CD4-positive, alpha-beta T cell (primary cell): ENCODE measurements at places on chromosomes 4 and X. TPM values are rescaled to one million over a fixed set of nuclear protein-coding genes. Genes with fewer than 3 reads are reported as not detected.

DNA sequence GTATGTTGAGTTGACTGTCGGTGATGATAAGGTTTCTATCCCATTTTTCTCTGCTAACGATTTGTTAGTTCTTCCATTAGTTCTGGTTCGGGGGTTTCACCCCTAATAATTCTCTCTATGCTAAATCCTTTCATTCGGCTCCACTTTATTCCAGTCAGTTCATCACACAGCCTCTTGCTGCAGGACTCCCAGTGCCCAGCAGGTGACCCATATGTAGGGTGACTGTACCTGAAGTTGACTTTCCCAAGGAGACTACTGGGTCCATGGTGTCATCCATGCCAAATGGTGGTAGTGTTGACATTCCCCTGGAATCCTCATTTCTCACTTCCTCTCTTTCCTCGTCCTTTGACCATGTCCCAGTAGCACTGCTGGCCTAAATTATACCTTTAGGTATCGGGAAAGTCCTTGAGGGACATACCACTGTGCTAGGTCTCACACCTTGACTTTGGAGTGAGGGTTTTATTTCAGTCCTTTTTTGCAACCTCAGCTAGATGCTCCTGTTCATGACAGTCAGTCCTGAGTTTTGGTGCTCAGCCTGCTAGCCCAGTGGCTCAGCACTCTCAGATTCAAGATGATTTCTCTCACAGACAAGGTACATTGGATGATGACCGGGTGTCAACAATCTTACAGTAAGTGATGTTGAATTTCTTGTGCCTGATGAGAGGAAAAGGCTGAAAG is 105.1 kb upstream of the ARHGAP24 start:
- no peak for DNase-seq

GRCh38 chrX:68440940-68441339 is 7.6 kb upstream of the OPHN1 start:
- DNase-seq, result no peak

DNA sequence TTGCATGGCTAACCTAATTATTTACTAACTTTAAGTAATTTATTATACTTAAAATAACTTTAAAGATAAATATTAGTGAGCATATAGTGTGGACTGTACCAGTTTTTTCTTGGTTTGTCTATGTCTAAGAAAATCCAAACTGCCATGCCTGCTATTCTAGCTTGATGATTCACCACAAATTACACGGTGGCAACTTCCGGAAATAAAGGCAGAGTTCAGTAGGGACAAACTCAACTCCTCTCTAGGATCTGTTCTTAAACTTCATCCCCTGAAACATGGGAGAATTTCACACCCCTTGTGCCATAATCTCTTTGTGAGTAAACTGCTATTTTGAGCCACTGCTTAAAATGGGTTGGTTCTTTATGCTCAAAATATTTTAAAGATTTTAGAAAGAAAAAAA is 213.6 kb upstream of the NRK start:
- DNase-seq, result no peak

DNA sequence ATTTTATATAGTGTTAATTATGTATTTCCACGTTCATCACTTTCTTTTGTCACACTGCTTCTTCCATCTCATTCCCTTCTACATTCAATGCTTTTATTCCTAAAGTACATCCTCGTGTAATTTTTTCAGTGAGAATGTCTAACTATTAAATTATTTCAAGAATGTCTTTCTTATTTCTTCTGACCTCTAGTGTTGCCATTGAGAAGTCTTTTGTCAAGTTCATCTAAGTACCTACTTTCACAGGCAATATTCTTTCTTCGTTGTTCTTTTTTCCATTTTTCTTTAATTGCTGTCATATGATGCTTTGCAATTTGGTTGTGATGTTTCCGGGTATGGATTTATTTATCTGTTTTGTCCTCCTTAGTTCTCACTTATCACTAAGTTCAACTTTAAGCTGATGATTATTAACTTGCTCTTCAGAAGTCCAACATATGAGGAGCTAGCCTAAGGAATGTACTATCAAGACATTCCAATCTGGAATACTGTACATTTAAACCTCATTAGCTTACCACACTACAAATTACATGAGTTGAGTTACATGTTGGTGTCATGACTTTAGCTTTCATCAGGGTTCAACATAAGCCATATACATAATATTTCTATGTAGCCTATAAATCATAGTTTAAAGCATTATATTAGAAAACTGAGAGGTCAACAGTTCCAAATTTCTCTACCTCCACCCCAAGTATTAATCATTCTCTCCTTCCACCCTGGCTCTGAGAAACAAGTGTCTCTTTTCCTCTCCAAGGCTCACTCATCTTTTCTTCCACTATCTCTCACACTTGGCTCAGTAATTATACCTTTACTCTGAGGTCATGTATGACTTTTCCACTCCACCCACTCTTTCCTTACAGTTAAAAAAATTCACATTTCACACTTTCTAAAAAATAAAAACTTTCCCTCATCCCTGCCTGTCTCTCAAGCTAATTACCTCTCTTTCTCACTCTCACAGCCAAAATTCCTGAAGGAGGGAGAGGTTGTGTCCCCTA is 81.5 kb downstream of the COX18 start:
- DNase-seq, result no peak

DNA sequence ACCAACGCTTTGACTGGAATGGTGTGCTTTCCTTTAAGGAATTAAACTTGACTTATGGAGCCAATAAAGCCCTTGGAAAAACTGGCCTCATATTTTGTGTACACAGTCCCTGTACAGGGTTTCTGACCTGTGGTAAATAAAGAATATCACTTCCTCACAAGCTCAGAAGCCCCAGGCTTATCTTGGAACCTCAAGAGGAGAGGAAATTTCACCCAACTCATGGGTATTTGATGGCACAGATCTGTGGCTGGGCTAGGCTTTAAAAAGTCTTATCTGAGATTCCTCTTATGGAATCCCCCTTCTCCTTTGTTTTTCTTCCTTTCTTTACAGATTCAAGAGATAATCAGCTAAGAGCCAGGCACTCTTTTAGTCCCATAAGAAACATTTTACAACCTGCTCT is 89.3 kb upstream of the USP38 start:
- no peak for DNase-seq

GRCh38 chrX:125205918-125206665 is 113.6 kb upstream of the TEX13C start:
- no peak for DNase-seq

DNA sequence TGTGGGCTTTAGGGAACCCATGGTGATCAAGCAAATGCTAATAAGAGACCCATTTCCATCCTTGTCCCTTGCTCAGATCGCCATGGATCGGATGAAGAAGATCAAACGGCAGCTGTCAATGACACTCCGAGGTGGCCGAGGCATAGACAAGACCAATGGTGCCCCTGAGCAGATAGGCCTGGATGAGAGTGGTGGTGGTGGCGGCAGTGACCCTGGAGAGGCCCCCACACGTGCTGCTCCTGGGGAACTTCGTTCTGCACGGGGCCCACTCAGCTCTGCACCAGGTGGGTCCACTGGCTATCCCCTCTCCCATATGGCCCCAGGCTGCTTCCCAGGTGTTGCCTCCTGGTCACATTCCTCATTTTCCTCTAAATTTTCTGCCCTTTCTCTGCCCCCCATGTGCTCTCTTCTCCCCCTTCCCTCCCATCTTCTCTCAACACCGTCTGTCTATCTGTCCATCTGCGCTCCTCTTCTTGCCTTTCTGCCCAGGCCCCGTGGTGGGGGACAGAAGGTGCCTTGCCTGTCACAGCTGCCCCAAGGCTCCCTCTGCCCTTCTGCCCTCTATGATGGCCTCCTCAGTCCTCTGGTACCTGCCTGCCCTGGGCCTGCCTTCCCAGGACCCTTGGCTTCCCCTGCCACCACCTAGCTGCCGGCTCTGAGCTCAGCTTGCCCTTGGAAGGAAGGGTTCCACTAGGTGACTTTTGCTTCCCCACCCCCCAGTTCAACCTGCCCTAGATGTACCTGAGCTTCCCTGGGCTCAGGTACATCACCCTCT is 5.2 kb downstream of the CDK16 start:
- no peak for DNase-seq

The GAGE12F gene
- not detected for total RNA-seq

DNA sequence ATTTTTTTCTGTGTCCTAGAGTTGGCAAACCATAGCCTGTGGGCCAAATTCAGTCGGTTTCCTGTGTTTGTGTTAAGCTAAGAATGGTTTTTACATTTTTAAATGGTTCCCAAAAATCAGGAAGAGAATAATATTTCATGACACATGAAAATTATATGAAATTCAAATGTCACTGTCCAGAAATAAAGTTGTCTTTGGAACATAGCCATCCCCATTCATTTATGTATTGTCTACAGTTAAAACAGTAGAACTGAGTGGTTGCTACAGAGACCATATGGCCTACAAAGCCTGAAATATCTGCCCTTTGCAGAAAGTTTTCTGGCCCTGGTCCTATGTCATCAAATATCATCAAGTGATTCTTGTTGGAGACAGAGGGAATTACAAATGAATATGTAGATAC is 15.5 kb downstream of the FRMPD4 start:
- DNase-seq, result no peak

DNA sequence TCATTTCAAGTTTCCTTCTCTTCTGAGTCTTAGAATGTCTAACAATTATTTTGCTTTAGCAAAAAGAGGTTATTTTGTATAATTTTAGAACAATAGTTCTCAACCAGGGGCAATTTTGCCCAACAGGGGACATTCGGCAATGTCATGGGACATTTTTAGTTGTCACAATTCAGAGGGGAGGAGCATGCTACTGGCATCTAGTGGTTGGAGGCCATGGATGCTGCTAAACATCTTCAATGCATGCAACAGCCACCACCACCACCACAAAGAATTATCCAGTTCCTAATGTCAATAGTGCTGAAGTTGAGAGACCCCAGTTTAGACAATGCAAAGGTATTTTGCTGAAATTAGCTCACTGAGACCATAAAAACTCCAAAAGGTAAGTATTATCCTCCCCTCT is 122.5 kb downstream of the ARHGAP6 start:
- DNase-seq, result no peak

GRCh38 chrX:115602308-115602707 is 41.3 kb downstream of the PLS3 start:
- DNase-seq, result no peak

The POU4F2 gene
- not detected for total RNA-seq

DNA sequence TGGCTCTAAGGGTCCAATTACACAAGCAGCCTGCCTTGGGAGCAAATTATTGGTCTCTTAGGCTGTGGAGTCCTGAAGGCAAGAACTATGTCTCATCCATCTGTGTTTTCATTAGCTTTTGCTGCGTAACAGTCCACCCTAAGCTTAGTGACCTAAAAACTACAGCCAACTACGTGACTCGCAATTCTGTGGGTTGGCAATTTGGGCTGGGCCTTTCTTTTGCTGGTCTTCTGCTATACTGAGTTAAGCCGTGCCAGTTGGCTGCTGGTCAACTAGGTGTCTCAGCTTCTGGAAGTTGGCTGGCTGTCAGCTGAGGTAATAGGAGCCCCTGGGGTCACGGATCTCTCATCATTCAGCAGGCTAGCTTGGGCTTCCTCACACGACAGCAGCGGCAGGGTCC is 205.6 kb upstream of the S100G start:
- DNase-seq, result no peak

- no peak for DNase-seq
These were observed 32.7 kb downstream of the TMEM47 start for GRCh38 chrX:34624416-34624815.

DNA sequence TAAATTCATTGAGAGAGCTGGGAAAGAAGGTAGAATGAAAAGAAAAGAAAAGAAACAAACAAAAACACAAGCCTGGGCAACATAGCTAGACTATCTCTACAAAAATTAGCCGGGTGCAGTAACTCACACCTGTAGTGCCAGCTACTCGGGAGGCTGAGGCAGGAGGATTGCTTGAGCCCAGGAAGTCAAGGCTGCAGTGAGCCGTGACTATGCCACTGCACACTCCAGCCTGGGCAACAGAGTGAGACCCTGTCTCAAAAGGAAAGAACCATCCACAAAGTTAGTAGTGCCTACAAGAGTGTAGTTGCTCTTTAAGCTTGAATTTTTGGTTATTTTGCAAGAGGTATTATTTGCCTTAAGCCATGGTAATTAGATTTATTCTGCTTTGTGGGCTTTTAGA is 157.7 kb downstream of the CBR4 start:
- no peak for DNase-seq

- no peak for DNase-seq
These were observed 99.8 kb upstream of the CASK start for GRCh38 chrX:42023122-42023521.

GRCh38 chrX:30762755-30763154 is 109.5 kb downstream of the GK start:
- DNase-seq, result no peak

The HELT gene
- total RNA-seq, result not detected

- DNase-seq, result no peak
These were observed 2.0 kb upstream of the ZNF185 start for GRCh38 chrX:152895724-152896420.

- no peak for DNase-seq
These were observed 81.8 kb upstream of the SMARCA5 start for GRCh38 chr4:143431526-143432257.

DNA sequence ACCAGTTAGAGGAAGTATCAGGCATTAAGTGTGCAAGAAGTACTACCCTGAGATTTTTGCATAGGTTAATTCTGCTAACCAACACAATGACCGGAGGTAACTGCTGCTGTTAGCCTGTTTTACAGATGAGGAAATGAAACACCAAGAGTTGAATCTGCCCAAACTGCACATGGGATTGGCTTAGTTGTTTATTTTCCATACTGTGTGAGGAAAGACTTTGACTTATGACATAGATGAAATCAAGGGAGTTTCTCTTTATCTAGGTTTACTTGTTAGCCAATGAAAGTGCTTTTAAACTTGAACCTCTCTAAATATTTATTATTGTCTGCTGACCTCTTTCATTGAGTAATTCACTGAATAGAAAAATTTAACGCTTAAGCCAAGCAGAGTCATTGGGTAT is 10.3 kb downstream of the GUCY1B1 start:
- DNase-seq, result no peak

- no peak for DNase-seq
These were observed 23.1 kb downstream of the MAGEA8 start for GRCh38 chrX:149903889-149904748.

DNA sequence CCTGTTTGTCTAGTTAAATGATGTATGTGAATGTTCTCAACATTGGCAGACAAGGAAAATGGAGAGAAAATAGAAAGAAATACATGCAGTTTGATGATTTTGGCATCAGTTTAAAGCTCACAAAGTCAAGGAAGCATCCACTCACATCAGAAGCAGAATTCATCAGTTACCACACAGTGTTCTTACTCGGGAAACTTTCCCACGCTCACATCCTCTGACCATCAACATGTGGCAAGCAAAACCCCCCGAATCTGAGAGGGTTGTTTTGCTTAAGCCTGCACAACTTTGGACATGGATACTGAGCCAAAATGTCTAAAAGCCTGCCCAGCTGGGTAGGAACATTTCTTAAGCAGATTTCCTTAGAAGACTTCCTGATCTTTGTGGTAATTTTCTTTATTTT is 407.6 kb downstream of the ANKRD50 start:
- no peak for DNase-seq

The SOWAHB gene
- not detected for total RNA-seq

GRCh38 chr4:94395562-94395961 is 52.9 kb upstream of the HPGDS start:
- no peak for DNase-seq

The CLDN2 gene
- total RNA-seq, result not detected

GRCh38 chrX:102708900-102709299 is 3.3 kb upstream of the GPRASP2 start:
- no peak for DNase-seq

GRCh38 chr4:54384563-54384962 is 155.5 kb downstream of the PDGFRA start:
- no peak for DNase-seq

GRCh38 chrX:21255032-21255618 is 119.1 kb upstream of the CNKSR2 start:
- DNase-seq, result no peak
